ENCODE measurements at places on chromosomes 3 and 15.

GRCh38 chr15:90291679-90292356 lies 26.3 kb downstream of the NGRN start:
- DNase-seq = peak; percentile 57

- no peak for DNase-seq
These were observed 119.0 kb downstream of the USP13 start for GRCh38 chr3:179771797-179772196.

DNA sequence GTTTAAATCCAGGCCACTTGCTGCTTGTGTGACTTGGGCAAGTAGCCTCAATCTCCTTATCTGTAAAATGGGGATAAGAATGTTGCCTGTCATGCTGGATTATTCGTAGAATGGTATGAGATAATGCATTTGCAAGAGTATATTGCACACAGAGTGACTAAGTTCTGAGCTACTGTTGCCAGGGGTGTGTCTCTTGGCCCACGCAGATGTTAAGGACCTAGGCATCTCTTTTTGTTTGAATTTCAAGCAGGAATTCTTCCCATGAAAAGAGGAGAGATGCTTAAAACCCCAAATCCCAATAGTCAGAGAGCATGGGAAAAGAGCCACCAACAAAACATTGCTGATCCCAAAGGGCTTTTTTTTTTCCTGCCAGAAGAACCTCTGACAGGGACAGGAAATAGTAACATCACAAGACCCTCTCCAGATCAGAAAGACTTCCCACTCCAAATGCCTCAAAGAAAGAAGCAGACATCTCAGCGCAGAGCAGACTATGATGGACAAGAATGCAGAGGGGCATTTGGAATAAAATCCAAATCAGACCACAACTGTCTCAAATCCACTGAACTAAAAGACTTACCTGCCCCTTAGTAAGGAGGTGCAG lies 90.5 kb downstream of the MRPL46 start:
- no peak for DNase-seq

GRCh38 chr15:63414474-63415120 lies 33.0 kb upstream of the CA12 start:
- no peak for DNase-seq

- DNase-seq = no peak
These were observed 27.5 kb downstream of the BHLHE40 start for GRCh38 chr3:5006755-5007202.

- no peak for DNase-seq
These were observed 12.3 kb upstream of the DENND4A start for GRCh38 chr15:65804252-65804931.

GRCh38 chr15:62145015-62145735 lies 19.9 kb downstream of the C2CD4B start:
- DNase-seq = no peak

GRCh38 chr3:57948781-57949242 lies 59.4 kb upstream of the FLNB start:
- DNase-seq = no peak

- peak; percentile 74 for DNase-seq
These were observed 489.8 kb upstream of the PROK2 start for GRCh38 chr3:72274493-72275330.

- no peak for DNase-seq
These were observed 23.6 kb downstream of the SIAH2 start for GRCh38 chr3:150739200-150739863.

- DNase-seq = no peak
These were observed 11.7 kb downstream of the LRRFIP2 start for GRCh38 chr3:37162501-37163245.

DNA sequence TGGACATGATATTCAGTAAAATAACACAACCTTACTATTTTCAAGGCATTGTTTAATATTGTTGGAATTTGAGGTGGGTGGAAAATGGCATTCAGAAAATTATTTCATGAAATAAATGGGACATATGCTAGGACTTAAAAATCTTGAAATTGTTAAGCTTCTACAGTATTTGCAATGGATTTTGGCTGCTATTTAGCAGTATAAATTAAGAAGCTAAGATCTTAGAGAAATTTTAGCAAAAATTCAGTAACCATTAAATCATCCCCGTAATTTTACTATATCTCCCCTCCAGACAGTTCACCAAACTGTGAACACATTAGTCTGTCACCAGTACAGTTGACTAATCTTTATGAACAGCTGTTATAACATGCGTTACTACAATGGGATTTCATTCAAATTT lies 8.2 kb downstream of the DIPK2A start:
- no peak for DNase-seq

- no peak for DNase-seq
These were observed 74.5 kb downstream of the ANXA2 start for GRCh38 chr15:60323322-60323721.

- no peak for DNase-seq
These were observed 57.2 kb downstream of the ATP1B3 start for GRCh38 chr3:141933421-141934300.

DNA sequence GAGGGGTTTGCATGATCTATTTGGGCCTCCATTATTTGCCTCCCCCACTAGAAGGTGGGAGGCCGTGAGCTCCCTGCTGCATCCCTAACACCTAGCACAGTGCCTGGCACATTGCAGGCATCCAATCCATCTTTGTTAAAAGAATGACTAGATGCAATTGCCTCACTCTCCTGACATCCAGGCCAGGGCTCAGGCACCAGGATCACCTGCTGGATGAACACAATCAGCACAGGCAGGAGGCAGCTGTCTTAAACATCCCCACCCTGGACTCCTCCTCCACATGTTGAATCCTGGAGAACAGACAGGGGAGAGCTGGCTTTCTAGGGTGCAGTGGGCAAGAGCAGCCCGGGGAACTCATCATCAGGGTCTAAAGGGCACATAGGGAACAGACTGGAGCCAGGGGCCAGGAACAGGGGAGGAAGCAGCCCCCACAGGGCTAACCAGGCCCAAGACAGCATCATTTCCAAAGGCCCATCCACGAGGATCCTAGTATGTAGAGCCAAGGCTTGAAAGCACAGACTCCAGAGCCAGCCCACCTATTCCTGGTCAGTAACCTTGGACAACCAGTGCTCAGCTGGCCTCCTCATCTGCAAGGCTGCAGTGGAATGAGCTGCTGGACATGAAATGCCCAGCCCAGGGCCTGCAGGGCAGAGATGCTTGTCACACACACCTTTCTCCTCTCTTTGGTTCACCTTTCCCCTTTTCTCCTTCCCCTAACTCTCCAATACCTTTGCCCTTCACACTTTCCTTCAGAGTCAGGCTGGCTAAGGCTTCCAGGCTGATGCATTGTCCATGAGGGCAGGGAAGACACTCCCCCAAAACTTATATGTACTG lies 254.4 kb upstream of the TLE3 start:
- DNase-seq = no peak

DNA sequence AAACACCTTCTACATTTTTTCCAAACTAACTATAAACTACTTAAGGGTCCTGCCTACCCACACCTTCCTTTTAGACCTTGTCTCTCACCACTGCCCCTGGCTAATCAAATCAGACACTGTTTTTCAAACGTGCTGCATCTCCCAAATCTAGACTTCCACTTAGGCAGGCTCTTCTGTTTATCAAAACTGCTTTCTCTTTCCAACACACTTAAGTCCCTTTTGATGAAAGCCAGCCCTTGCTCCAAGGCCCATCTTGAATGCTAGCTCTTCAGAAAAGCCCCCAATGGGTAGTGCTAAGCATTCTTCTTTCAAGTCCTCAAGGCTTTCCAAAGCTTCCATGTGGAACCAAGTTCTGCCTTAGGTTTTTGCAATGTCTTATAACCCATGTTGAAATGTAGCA lies 888.3 kb downstream of the TUSC7 start:
- no peak for DNase-seq

GRCh38 chr15:101689901-101690300 lies 34.4 kb downstream of the TARS3 start:
- no peak for DNase-seq

GRCh38 chr15:44711743-44712345 lies 527 bp downstream of the B2M start:
- peak; percentile 60 for DNase-seq

DNA sequence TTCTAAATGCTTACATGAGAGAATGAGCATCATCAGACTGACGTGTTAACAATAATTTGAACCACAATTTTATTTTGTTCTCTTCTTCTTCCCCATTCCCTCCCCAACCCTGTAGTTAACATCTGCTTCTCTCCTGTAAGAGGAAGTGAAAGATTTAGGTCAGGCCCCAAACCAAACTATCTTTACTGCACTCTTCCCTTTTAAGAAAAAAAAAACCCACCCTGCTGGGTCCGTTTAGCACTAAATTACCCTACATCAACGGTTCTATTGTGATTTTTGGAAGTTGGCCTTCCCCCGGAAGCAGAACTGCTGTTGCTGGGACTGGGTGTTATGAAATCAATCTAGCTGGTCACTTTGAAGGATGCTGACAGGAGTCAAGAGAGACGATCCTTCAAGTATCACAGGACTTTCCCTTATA lies 49.4 kb downstream of the NFKBIZ start:
- no peak for DNase-seq

GRCh38 chr3:159130108-159130507 lies 328.3 kb downstream of the MFSD1 start:
- DNase-seq = peak; percentile 21

DNA sequence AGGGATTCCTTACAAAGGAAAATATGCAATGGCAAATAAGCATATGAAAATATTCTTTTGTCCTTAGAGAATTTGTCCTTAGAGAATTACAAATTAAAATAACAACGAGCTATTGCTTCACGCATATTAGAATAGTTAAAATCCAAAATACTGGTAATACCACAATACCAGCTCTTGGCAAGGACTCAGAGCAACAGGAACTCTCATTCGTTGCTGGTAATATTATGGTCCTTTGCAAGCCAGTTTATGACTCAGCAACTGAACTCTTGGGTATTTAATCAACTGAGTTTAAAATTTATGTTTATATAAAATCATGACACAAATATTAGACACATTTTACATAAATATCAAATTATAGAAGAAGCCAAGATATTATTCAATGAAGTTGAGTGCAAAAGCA lies 1730.4 kb downstream of the SI start:
- no peak for DNase-seq

GRCh38 chr3:110470310-110470709 lies 601.3 kb upstream of the NECTIN3 start:
- DNase-seq = no peak

DNA sequence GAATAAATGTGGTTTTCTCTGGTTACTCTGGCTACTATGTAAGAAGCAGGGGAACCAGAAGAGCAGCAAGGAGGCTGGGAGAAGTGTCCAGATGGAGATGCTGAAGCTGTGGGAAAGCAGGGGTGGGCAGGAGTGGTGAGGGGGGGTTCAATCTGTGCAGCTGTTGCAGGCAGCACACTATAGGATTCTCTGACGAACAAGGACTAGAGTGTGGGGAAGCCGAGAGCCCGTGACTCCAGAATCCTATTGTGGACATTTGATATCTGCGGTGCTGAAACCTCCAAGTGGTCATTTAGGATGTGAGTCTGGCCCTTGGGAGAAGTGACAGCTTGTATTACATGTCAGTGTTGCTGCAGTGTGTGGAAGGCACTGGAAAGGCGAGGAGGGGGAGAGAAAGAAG lies 60.5 kb downstream of the GABRB3 start:
- no peak for DNase-seq

- no peak for DNase-seq
These were observed 209.5 kb downstream of the ADAMTS17 start for GRCh38 chr15:100132309-100132708.

- no peak for DNase-seq
These were observed 49.5 kb downstream of the GLDN start for GRCh38 chr15:51390966-51391422.

GRCh38 chr3:123780656-123781055 lies 103.5 kb downstream of the MYLK start:
- no peak for DNase-seq

DNA sequence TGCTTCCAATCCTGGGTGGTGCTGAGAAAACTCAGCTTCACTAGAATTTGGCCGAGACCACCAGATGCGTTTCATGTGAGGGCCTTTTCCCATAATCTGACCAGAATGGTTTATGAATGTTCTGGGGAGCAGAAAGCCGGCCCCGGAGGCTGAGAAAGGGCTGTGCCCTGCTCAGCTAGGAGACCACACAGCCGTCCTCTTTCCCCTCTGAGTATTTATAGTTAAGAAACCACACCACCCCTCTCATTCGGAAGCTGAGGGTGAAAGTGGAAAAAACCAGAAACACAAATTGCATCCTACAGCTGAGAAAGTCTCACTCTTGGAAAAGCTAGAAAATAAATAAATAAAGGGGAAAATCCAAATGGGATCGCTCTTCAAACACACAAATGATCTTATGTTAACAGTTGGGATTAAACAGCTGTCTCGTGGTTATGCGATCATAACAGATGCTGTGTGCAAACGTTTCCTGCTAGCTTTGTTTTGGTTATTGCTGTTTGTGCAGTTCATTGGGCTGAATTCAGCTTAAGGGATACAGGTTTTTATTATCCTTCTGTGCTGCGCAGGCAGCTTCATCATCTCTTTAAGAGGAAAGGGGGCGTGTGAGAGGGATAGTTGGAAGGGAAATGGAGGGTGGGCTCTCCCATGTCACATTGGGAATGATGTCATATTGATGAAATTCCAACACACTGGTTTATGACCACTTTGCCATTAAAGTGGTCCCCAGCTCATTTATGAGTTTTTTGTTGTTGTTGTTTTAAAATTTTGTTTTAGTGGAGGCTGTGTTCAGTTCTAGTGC lies 1026.2 kb upstream of the NR2F2 start:
- no peak for DNase-seq

- peak; percentile 55 for DNase-seq
These were observed 92.0 kb downstream of the SNRK start for GRCh38 chr3:43378066-43378935.

DNA sequence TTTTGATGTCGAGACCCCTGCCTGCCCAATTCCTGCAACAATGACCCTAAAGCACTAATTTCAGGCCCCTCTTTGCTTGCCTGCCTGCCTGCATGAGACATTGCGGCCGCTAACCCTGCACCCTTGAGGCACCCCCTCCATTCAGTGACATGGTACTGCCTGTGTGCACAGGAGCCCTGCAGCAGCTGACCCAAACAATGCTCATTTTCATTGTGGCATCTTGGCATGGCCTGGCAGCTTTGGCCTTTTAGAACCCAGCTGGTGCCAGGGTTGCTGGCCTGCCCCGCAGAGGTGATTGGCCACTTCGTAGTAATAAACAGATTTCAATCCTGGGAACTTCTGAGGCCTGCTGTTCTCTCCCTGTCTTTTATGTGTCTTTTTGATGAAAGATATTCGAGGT lies 33.8 kb downstream of the SLCO3A1 start:
- DNase-seq = no peak

DNA sequence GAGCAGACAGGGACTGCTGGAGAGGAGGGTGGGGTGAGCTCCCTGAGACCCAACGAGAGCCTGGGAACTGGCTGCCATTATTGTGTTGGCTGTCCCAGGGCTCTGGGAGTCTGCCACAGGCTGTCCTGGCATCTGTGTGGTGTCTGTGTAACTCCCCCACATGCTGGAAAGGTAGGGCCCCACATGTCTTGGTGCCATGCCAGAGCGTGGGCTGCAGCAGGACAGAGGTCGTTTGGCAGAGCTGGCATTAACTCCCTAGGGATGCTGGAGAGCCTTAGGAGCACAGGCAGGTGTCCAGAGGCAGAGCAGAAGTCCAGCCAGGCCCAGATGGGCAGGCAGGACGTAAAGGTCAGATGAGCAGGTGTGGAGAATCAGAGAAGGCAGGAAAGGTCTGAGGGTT lies 9.7 kb downstream of the TIMP4 start:
- DNase-seq = no peak
